ENCODE measurements at places on chromosomes 7 and 10. TPM values are rescaled to one million over a fixed set of nuclear protein-coding genes. Genes with fewer than 3 reads are reported as not detected.

GRCh38 chr10:3090914-3091787 lies 23.8 kb downstream of the PFKP start:
- no peak for DNase-seq

- DNase-seq: no peak
Observed at GRCh38 chr7:26912933-26913536, 48.6 kb upstream of the SKAP2 start.

- DNase-seq: no peak
Observed at GRCh38 chr10:78336402-78336791, 302.7 kb downstream of the RPS24 start.

GRCh38 chr10:117226813-117227451 lies 14.0 kb upstream of the SLC18A2 start:
- DNase-seq: no peak

DNA sequence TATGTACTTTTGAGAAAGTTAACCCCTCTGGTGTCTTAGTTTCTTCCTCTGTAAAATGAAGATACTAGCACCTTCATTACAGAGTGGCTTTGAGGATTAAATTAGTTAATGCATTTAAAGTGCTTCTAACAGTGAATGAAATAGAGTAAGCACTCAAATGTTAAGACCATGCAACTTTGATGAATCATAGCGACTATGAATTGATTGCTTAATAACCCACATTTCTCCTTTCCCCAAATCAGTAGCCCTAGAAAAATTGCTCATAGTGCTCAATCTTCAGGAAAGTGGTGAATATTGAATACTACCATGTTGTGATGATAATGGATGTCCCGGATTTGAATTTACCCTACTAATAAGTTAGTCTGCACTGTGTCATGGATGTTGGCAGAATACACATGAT lies 48.1 kb downstream of the CD36 start:
- no peak for DNase-seq

- DNase-seq: no peak
Observed at GRCh38 chr10:48839809-48840679, 99.6 kb downstream of the LRRC18 start.

- no peak for DNase-seq
Observed at GRCh38 chr7:32289651-32290414, 200.3 kb downstream of the LSM5 start.

DNA sequence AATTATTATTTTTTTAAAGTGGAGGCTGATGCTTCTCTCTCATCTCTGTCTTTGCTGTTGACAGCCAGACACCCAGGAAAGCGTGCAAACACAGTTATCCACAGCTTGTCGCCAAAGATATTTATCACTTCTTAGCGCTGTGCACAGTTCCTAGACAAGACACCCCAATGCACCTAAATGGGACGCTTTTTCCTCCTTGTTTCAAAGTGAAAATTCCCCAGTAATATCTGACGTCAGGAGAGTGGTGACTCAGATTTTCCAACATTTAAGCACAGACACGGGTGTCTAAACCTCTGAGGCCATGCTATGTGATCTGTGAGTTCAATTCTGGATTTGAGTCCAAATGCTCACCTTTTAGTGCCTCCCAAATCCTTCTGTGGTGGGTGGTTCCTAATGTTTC lies 151.6 kb downstream of the EMX2 start:
- no peak for DNase-seq

- DNase-seq: no peak
Observed at GRCh38 chr7:41892356-41893100, 189.6 kb upstream of the INHBA start.

- no peak for DNase-seq
Observed at GRCh38 chr10:119706521-119707278, 19.1 kb upstream of the INPP5F start.

- no peak for DNase-seq
Observed at GRCh38 chr7:70533614-70534013, 598.3 kb upstream of the GALNT17 start.

- no peak for DNase-seq
Observed at GRCh38 chr10:114881417-114881816, 56.6 kb upstream of the TRUB1 start.

GRCh38 chr10:18906636-18907035 lies 142.0 kb upstream of the MALRD1 start:
- no peak for DNase-seq

DNA sequence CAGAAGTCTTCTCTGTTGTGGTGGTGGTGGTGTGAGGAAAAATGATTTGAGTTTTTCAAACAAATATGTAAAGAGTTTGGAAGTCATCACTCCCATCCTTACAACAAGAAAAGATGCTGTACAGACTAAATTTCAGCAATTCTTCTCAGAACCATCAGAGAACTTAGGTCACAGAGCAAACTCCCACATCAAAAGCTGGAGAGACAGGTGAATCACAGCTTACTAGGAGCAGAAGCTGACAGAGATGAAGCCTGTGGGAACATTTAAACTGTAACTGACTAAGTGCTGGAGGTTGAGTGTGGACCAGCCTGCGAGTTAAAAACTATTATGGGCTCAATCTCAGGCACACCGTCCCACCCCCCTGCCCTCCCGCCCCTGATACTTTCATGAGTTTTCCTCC lies 97.3 kb downstream of the AKR1D1 start:
- DNase-seq: no peak

DNA sequence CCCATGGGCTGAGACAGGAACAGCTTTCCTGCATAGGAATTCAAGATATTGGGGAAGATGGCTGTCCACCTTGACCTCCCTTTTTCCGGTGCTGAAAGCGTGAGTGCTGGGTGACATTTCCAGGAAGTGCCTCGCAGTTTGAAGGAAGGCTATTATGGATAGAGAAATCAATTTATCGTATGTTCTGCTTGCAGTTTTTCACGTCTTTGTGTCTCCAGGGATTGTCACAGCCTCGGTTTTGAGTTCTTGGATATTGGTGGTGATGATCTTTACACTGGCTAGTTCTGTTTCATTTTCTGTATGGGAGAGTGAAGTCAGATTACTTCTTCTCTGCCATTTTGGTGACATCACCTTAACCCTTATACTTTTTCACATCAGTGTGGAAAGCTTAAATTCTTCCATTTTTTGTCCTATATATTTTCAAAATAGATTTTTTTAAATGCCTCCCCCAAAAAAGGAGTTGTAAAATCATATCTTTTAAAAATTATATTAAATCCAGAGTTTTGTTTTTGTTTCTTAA lies 102.5 kb upstream of the APBB1IP start:
- no peak for DNase-seq

DNA sequence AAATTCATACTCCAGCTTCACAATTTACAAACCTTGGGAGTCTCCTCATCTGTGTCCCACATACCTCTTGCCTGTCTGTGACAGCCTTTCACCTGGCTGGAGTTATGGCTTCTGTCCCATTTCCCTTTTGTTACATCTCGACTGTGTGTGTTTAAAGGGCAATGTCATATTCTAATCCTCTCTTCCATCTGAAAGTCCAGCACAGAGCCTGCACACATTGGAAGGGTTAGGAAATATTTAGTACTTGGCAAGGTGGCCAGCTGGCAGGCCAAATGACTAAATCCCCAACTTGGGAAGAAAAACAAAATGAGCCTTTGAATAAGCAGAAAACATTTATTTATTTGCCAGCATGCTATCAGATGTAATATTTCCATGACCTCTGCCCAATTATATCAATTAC lies 120.1 kb upstream of the STK17A start:
- no peak for DNase-seq

DNA sequence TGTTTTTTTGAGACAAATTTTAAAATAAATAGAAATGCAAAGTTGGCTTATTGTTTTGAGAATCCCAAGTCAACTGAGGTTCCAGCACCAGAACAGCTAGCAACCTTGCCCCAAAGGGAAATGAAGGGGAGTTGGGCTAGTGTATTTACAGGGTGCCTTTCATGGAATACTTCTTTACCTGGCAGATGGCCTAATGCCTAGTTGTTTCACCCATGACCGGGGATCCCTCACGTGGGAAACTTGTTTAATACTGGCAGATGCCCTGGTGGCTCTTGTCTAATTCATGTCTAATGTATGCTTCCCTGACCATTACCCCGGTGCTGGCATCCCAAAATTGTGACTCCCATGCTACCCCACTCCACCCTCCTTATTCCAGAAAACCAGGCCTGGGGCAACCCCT lies 861.1 kb upstream of the ZWINT start:
- no peak for DNase-seq

DNA sequence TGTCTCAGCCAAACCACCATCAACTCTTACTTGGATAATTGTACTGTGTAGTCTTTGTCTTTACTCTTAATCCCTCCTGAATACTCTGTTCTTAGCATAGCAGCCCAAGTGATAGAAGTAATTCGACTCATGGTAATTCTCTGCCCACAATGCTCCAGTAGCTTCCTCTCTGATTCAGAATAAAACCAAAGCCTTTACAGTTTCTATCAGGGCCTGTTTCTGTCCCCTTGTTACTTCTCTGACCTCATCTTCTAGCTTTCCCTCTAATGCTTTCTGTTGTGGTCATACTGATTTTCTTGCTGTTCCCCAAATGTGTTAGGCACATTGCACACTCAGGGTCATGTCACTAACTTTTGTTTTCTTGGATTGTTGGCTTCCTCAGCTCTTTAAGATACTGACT lies 8.0 kb downstream of the ZNF518A start:
- no peak for DNase-seq

DNA sequence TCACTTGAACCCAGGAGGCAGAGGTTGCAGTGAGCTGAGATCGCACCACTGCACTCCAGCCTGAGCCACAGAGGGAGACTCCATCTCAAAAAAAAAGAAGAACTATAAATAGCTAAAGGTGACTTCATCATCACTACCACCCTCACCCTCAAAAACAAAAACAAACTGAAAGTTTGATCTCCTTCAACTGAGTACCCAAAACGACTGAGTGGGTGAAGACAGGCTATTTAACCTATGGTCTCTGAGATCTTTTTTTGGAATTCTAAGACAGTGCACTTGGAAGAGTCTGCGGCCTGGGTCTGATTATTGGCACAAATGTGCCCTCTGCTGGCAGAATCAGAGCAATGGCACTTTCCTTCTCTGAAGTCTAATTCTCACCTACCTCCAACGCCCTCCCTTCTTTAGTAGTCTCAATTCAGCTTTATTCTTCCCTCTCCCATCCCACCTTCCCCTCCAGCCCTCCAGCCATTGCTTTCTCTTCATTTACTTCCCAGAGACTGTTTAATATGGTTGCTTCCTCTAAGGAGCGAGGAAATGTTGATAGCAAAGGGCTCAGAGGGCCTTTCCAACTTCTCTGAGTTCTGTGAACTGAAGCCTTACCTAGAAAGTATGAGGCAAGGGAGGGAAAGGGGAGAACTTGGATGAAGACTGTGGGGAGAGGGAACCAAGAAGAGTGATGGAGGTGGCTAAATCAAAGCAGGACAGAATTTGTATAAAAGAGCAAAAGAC lies 2.9 kb upstream of the MYOZ1 start:
- DNase-seq: peak; percentile 55

DNA sequence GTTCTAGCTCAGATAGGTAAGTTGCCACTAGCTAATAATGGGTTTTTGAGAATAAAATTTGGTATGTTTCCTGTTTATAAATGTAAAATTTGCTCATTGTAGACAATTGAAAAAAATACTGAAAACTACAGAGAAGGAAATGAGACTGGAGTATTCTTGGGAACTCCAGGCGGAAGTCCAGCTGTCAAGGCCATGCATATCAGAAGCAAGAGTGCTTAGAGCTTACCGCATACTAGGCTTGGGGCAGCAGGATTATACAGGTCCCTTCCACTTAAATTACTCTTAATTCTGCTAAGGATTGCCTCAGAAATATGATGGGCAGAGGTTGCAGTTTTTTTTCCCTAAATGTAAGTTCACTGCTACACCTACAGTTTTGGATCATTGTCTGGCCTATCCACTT lies 26.6 kb downstream of the UMAD1 start:
- DNase-seq: no peak

DNA sequence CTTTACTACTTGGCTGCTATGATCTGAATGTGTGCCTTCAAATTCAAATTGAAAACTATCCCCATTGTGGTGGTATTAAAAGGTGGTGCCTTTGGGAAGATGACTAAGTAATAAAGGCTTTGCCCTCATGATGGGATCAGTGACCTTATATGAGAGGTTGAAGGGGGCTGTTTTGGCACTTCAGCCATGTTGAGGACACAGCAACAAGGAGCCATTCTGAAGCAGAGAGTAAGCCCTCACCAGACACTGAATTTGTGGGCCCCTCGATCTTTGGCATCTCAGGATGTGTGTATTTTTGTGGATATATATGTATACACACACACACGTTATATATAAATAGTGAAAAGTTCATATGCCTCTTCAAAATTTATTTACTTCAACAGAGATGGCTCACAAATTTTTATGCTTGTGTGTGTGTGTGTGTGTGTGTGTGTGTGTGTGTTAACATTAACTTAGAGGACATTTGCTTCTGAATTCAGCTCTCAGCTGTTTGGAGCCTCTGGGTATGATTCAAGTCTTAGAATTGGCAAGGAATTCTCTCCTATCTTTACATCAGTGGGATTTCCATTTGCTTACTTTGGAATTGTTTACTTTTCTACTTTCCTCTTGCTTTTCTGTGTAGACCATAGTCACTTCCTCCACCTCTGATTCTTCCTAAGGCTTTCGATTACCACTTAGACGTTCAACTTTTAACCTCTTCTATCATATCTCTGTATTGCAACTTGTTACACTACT lies 66.6 kb downstream of the MAGI2 start:
- DNase-seq: peak; percentile 25

- DNase-seq: no peak
Observed at GRCh38 chr7:125934539-125934938, 1004.9 kb upstream of the POT1 start.

GRCh38 chr10:8531116-8531515 lies 476.6 kb downstream of the GATA3 start:
- no peak for DNase-seq

GRCh38 chr7:155371884-155372781 lies 74.5 kb downstream of the INSIG1 start:
- DNase-seq: no peak

GRCh38 chr7:141550386-141551093 lies 670 bp upstream of the AGK start:
- DNase-seq: no peak

GRID1 gene
- total RNA-seq: 0.12 TPM

OR2A1 gene
- not detected for total RNA-seq

PALD1 gene
- 197 TPM for total RNA-seq

XRCC2 gene
- total RNA-seq: 4.6 TPM

ODAD2 gene
- total RNA-seq: 0.70 TPM

ACSM6 gene
- not detected for total RNA-seq

SBDS gene
- 87.8 TPM for total RNA-seq

TSPAN12 gene
- total RNA-seq: 17.6 TPM

CXCL12 gene
- 9.5 TPM for total RNA-seq

WNT8B gene
- total RNA-seq: not detected

BCL7B gene
- total RNA-seq: 53.7 TPM

PKD2L1 gene
- total RNA-seq: not detected

HILPDA gene
- total RNA-seq: 11.6 TPM

UPK3B gene
- not detected for total RNA-seq

CCL26 gene
- total RNA-seq: 0.58 TPM

HYAL4 gene
- not detected for total RNA-seq

ATP5MK gene
- total RNA-seq: 373 TPM

MRLN gene
- total RNA-seq: not detected

IRF5 gene
- not detected for total RNA-seq

PTPRZ1 gene
- not detected for total RNA-seq

CCZ1 gene
- 76.3 TPM for total RNA-seq
